NCI-H1105 treated with DMSO at 0.1 percent for 48 hours (cell line): ENCODE measurements at places on chromosomes 6 and 20.

DNA sequence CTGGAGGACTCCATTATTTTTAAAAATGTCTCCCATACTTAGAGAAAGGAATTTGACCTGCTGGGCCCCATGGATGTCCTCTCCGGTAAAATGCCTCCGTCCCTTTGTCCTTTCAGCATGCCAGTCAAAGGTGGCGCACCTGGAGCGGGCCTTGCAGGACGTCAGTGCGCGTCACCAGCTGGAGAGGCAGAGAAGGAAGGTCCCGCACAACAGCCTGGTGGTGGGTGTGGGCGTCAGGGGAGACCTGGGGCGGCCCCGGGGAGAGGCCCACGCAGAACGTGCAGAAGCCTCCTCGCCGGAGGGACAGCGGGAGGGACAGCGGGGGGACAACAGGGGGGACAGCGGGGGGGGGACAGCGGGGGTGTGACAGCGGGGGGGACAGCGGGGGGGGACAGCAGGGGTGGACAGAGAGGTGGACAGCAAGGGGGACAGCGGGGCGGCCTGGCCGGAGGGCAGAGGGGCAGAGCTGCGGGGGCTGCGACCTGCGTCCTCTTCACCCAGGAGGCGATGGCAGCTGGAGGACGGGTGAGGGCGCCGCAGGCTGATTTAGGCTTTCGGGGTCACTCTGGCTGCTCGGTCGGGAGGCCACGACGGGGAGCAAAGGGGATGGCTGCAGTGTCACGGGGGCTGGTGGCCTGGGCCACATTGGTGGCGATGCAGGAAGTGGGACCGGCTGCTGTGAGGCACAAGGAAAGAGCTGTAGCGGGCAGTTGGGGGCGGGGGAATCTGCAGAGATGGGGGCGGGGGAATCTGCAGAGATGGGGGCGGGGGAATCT, 859 bp upstream of the KIF25 start:
- no peak for DNase-seq

- DNase-seq = no peak
Measured at GRCh38 chr6:40054186-40054585, 119.9 kb upstream of the MOCS1 start.

DNA sequence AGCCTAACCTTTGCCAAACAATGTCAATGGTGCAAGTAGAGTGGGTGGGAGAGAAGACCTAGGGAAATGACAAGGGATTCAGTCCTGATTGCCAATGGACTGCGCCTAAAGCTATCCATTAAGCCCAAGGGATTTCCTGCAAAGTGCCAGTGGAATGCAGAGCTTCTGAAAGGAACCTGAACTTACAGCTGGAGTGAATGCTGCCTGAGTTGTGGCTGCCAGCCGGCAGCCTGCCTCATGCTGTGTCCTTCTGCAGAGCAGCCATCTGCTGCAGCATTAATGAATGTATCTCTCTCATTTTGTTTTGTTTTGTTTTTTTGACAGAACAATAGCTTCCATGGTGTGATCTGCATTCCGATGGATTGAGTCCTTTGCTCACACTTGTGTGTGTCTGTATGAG, 44.7 kb downstream of the SLC35F1 start:
- DNase-seq = no peak

GRCh38 chr20:45047581-45048119, 53.3 kb downstream of the KCNS1 start:
- DNase-seq = no peak

- DNase-seq = no peak
Measured at GRCh38 chr6:137764464-137764863, 102.6 kb upstream of the TNFAIP3 start.

DNA sequence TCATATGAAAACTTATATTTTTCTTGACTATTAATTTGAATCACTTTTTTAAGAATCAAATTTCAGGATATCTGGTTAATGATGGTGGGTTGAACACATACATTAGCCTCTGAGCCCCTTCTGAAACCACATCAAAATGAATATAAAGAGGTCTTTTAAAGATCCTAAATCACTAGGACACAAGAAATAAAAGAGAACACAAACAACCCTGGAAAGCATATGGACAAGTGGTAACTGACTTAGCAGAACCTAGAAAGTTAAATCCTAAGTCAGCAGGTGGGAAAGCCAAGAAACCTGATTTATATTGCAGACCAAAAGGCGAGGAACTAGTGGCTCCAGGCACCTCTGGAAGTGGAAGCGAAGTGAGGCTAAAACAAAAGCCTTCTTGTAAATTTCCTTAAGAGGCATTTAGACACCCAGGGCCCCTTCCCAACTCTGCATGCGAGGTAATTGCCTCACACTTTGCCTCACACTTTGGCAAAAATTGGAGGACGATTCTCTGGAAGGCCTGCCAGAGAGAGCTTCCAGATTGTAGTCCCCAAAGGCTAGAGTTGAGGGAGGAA, 293.9 kb downstream of the KHDC1L start:
- DNase-seq = no peak

DNA sequence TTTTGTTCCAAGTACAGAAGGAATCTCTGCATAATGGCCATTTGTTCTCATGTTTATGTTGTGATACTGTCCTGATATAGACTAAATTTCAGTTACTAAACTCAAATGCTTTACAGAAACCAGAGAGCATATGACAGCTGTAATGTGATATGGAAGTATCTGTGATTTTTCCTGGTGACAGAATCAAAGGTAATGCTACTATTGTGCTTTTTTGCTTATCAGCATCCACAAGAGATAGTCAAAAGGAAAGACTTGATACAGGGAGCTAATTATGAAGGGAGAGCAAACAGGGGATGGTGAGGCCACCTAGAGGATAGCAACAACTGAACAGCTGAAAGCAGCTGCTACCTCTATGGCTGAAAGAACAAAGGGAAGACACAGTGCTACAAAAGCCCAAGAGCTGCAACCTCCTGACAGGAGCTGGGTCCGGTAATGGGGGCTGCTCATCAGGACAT, 181.4 kb downstream of the PHF3 start:
- DNase-seq = no peak

- DNase-seq = no peak
Measured at GRCh38 chr6:122969999-122970533, 26.0 kb upstream of the CLVS2 start.

DNA sequence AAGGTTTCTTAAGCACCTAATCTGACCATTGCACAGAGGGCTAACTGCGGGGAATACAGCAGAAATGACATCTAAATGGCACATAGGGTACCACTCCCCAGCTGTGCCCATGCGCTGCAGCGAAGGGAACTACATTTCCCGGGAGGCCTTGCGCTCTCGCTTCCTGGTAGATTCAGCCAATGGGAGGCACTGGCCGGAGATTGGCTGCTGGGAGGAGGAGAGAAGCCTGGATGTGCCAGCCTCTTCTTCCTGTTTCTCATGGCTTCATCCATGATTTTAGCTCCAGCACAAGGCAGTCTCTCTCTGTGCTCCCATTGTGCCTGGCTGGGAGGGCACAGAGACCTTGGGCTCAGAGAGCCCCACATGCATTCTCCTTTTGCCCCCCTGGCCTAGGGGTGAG, 101.7 kb upstream of the FOXA2 start:
- DNase-seq = no peak

DNA sequence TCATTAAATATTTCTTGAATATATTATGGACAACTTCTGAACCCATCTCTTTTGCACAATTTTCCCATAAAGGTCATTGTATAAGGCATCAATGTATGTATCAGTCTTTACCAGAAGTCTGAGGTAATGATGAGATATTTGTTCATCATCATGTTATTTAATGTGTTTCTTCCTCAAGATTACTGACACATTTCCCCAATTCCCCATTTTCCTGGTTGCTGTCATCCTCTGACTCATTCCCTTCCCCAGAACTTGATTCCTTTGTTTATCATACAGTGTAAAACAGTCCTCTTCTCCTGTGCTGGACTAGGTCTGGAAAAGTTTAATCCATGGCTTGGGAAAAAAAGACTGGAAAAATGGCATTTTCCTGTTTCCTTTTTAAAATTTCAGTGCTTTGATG, 107.9 kb upstream of the FLRT3 start:
- no peak for DNase-seq

DNA sequence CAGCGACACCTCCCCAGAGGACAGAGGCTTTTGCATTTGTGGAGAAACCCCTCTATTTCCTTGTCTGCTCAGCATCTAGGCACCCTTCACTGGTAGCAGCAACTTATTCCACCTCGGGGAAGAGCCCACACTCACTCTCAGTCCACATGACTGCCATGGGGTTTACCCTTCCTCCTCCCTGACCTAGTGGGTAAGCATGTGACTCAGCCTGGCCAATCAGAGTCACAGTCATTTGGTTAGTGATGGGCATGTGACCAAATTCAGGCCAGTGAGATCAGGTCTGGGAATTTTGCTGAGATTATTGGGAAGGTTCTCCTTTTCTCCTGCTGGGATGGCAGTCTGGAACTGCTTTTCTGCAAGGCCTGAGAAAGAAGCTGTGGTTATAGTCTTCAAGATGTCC, 145.7 kb upstream of the PHACTR3 start:
- no peak for DNase-seq

GRCh38 chr6:44071670-44072451, 55.4 kb downstream of the MRPL14 start:
- DNase-seq = no peak

DNA sequence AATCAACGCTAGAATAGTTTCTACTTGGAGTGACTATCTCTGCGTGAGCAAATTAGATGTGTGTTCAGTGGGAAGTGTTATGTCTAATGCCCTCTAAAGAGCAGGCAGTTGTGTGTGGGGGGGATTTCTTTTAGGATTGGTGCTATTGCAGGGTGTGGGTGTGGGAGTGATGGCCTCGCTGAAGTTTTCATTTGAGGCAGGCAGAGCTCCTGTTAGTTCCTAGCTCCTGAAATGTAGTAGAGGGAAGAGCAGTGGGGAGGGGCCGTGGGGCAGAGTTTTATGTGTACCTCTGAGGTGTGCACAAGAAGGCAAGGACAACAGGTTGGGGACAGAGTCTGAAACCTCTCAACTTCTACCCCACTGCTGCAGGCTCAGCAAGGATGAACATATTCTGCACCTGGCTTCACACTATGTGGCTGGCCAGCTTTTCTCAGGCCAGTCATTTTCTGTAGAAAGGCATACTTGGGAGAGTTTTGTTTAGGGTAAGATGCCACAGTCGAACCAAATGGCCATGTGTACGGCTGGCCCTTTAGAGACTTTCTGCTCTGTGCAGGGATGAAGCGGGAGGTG, 229.2 kb upstream of the SUPT3H start:
- no peak for DNase-seq

- peak; percentile 16 for DNase-seq
Measured at GRCh38 chr6:147043994-147044477, 160.2 kb upstream of the STXBP5 start.

DNA sequence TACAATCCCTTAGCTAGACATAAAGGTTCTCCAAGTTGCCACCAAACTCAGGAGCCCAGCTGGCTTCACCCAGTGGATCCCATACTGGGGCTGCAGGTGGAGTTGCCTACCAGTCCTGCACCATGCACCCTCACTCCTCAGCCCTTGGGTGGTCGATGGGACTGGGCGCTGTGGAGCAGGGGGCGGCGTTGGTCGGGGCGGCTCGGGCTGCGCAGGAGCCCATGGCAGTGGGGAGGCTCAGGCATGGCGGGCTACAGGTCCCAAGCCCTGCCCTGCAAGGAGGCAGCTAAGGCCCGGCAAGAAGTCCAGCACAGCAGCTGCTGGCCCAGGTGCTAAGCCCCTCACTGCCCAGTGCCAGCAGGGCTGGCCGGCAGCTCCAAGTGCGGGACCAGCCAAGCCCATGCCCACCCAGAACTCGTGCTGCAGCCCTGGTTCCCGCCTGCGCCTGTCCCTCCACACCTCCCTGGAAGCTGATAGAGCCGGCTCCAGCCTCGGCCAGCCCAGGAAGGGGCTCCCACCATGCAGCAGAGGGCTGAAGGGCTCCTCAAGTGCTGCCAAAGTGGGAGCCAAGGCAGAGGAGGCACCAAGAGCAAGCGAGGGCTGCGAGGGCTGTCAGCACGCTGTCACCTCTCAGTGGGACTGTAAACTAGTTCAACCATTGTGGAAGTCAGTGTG, 912.1 kb downstream of the PHF3 start:
- DNase-seq = no peak

DNA sequence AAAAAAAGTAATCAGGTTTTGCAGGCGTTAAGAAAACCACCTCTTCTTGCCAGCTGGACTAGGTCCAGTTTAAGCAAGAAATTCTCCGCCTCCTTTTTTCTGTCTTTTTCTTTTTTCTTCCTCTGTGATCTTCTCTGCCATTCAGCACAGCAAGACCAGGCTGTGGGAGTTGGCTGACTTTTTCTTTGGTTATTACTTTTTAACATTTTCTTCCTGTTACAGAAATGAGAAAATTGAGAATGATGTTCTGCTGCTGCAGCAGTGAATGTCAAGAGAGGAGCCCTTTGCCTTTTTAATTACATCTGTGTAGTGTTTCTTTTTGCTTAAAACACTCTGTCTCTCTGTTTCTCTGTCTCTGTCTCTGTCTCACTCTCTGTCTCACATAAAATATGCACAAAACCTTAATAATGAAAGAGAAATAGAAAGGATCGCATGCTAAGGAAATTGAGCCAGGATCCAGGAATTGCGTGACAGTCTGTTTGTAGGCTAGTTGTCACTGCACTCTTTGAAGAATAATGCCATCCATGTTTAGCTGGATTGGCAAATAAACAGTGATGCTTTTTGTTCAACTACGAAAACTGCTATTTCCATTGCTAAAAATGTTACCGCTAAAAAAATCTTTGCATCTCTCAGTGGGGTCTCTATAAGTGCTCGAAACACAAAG, 103.2 kb upstream of the SUPT3H start:
- DNase-seq = no peak

- DNase-seq = peak; percentile 99
Measured at GRCh38 chr20:33568378-33568777, 78.5 kb downstream of the CBFA2T2 start.

DNA sequence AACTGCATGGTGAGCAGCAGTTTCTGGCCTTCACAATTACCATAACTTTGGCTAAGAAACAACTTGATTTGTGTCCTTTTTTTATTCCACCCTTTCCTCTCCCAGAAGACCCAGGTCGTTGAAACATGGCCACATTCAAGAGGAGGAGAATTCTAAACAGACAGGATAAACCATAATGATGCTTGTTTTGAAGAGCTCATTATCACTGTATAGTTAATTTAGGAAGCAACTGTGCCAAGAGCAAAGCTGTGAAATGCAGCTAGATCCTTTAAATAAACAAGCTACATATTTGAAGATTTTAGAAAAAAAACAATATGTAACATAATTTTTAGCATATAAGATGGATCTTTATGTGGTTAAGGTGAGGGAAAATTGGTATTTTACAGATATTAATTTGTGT, 104.5 kb downstream of the KLHL32 start:
- DNase-seq = no peak

DNA sequence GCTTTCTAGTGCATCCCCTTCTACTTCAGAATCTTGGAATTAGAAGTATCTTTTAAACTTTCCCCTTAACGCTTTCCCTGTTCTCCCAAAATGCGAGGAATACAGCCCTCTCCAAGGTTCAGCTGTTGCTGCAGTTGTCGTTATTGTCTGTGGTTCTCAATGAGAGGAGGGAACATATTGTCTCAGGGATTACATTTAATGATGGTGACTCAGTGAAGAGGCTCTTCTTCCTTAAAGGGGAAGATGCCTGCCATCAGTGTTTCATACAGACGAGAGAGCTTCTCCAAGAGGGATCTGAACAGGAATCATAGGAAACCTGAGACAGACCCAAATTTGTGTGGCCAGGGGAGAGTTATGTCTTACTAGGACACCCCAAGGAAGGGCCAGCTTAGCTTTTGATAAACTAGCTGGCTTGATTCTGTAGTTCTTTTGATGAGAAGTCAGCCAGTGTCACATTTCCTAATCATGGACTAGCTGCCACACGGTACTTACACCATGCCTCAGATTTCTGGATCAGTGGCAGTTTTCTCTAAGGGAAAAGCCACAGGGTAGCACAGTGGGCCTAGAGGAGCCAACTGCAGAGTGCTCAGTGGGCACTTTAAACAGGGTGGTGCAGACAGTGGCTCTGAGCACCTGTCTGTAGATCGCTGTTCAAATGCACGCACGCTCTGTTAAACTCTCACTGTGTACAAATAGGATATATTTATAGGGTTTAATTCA, 59.7 kb upstream of the TMEM181 start:
- DNase-seq = no peak
